ENCODE measurements at places on chromosomes 5 and 9.

- no peak for DNase-seq
Observed at GRCh38 chr5:9082996-9083395, 462.9 kb downstream of the SEMA5A start.

DNA sequence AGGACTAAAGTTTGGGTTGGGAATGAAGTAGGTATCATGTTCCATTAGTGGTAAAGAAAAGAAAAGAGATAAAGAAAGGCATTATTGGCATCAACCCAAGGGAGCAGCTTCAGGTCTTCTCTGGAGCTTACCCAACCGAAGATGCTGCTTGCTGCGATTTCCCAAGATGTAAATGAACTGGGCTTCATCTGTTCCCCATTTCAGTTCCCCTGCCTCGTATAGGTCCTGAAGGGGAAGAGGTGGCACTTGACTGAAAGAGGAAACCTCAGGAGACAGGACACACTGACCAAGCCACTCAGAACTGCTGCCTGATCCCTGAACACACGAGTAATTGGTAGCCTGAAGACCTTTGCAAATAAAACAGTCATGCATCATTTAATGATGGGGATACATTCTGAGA is 24.6 kb downstream of the ANXA6 start:
- no peak for DNase-seq

DNA sequence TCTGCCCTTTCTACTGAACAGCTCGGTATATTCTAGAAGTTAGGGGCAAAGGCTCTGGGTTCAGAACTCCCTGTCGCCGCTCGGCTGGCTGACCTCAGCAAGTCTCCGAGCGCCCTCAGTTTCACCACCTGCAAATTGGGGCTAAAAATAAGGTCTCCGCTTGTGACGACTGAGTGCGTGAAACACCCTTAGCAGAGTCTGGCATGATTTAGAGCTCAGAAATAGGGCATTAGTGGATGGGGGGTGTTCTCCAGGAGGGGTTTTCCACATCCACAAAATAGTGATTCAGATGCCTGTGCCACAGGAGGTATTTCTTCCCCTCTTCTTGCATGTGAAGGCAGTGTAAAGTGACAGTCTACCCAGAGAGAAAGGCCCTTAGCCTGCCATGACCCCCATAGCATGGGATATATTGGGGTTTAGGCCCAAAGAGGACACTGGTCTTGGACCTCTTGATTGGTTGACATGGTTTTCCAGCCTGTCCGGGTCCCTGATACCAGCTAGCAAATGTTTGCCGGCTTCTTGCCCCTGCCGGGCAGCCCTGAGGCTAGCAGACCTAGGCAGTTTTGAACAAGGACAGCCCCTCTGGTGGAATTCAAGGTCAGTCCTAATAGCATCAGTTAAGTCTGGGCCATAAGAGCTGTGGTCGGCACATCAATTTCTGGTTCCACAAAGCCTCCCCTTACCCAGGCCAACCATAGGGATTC is 1.4 kb downstream of the ERGIC1 start:
- no peak for DNase-seq

DNA sequence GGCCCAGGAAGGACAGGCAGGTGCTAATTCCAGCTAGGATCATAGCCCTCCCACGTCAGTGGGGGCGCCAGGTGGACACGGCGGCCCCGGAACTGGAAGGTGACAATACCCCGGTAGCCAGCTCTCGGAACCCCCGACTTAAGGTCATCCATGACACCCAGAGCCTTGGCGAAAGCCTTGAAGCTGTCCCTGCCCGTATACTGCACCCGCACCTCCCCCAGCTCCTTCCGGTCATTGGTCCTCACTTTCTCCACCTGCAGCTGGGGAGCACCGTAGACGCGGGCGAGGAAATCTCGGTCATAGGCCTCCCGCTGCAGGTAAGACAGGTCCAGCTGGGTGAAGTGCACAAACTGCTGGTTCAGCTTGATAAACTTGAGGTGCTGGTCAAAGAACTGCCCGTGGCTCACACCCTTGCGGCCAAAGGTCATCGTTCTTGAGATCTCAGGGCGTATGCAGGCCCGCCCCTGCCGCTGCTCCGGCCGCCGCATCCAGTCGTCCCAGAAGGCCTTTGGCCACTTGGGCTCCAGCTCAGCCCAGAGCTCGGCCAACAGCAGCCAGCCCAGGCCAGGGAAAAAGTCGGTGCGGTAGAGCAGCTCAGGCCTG is 10.9 kb downstream of the MGAT1 start:
- DNase-seq, result no peak

DNA sequence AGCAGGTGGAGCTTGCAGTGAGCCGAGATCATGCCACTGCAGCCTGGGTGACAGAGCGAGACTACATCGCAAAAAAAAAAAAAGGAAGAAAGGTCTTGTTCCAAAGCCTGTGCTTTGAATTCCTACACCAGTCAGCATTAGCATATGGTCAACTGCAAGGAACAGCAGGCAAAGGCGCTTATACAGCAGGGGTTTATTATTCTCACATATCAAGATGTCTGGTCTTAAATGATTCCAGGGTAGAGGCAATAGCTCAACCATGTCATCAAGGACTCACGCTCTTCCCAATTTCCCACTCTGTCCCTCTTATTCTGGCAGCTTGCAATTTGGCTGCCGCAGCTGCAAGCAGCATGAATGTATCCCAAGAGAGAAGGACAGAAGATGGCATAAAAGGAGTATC is 28.6 kb upstream of the HRH2 start:
- no peak for DNase-seq

DNA sequence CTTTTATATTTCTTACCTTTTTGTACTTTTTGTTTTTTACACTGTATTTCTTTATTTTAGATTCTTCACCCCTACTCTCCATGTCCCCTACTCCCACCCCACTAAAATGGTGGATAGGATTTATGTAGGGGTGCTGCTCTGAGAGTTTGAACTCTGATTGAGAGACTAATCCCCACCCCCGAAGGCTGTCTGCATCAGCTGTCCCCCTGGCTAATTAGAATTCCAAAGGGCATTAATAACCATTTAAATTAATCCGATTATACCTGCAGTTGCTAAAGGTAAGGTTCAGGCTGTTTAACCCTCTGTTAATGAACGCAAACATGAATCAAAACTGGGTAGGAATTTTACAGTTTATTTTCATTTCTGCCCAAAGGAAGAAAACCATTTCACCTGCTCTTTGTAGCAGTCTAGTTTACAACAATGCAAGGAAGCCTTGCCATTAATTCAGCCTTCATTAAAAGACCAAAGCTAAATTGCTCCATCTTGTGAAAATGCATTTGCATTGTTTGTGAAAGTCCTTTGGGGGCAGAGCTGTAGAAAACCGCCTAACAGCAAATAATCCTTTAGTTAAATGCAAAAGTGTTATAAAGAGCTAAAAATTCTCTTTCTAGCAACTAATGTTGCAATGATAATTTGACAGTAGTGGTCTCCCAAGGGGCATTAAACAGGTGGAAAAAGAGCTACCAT is 71.2 kb downstream of the ZCCHC7 start:
- no peak for DNase-seq

- DNase-seq, result no peak
Observed at GRCh38 chr5:172305380-172305779, 21.8 kb upstream of the UBTD2 start.

- no peak for DNase-seq
Observed at GRCh38 chr9:118871531-118871930, 497.7 kb downstream of the BRINP1 start.

DNA sequence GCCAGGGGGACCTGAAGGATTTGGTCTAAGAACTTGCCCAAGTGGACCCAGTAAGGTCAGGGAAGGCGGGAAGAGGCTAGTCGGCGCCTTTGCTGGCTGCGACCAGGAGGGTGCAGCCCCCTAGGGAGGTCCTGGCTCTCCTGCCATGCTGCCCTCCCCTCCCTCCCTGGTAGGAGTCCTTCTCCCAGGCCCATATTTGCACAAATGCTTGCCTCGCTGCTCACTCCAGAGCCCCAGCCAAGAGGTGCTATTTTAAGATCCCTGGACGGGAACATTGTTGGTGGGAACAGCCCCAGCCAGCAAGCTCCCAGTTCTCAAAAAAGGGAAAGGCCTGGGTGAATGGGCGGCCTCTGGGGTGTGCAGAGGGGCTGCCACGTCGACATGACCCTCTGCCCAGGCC is 4.3 kb upstream of the IL17B start:
- no peak for DNase-seq

GRCh38 chr5:151740336-151740942 is 18.0 kb downstream of the ATOX1 start:
- peak; percentile 95 for DNase-seq

GRCh38 chr9:114823441-114823840 is 17.6 kb upstream of the TNFSF15 start:
- no peak for DNase-seq

GRCh38 chr5:428754-429452 is 14.1 kb upstream of the EXOC3 start:
- DNase-seq, result no peak

Data from astrocyte (in vitro differentiated cells and primary cell).